ENCODE measurements at places on chromosomes 6 and 20.

DNA sequence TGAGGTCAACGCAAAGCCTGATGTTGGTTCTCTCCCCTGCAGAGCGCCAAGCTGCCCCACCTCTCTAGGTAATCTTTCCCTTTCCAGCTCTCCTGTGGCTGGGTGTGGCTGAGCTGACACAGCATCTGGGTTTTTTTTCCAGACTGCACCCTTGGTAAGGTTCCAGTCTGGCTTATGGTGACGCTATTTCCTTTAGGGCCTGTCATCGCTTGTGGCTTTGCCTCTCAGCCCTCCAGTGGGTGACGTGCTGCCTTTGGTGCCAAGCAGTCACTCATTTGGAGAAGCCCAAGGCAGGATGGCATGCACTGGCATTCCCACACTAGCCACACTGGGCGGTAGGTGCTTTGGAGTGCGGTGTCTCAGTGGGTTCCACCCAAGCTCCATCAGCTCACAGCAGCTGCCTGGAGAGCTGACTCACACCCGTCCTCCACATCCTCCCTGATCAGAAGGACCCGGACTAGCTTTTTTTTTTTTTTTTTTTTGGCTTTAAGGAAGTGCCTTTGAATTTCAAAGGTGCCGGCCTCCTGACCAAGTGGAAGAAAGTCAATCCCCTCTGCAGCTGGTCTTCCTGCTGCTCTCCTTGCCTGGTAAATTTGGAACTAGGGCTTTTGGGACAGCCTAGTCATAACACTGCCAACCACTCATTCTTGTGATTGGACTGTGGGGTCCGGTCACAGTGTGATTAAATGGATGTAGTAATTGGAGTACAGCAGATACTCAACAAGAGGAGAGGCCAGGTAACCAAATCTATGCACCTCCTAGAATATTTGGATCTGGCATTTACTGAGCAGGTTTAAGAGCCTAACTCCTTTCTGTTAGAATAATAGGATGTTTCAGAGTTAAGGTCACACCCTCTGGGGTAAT, 153.6 kb downstream of the CD83 start:
- DNase-seq = peak; percentile 26

DNA sequence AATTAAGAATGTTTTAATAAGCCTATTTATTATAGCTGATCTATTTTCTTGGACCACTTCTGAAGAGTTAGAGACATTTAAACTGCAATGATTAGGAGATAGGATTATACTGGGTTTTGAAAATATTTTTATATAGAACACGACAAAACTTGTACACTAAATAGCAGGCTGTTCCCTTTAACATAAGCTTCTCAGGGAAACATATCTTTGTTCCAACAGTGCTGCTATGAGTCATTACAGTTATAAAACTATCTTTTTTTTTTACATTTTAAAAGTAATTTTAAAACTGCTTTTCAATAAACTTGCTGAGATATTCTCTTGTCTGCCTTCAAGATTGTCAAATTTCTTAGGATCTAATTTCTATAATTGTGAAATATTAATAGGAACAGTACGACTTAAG, 389.1 kb downstream of the ARHGAP18 start:
- DNase-seq = no peak

DNA sequence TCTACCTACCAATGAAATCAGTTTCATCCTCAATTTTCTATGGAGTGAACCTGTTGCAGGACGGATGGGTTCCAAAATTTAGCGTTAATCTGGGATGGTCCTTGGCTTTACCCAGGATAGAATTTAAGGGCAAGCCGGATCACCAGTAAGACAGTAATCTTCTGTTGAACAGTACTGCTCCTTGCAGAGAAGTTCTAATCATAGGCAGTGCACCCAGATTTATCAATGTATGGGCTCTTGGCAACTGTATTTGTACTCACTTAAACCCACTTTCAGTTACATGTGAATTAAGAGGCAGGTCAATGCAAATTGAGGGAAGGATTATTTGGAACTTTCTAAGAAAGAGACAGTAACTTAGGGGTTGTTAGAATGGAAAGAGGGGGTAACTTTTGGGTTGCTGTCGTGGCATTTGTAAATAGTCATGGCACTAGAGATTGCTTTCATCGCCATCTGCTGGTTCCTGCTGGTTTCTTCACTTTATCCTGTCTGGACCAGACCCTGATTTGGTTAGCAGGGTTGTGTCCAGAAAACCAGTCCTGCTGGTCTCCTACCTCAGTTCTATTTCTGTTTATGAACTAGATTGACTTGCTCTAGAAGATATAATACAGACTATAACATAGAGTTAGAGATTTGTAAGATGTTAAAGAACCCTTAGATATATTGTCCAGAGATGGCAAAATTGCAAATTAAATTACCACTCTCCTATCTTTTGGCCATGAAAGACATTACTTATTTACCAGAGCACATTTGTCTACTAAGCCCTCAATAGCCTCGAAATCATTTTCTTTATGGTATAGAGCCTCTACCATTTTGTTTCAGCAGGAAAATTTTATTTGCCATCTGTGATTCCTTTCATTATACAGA, 646.3 kb downstream of the UTRN start:
- DNase-seq = no peak

DNA sequence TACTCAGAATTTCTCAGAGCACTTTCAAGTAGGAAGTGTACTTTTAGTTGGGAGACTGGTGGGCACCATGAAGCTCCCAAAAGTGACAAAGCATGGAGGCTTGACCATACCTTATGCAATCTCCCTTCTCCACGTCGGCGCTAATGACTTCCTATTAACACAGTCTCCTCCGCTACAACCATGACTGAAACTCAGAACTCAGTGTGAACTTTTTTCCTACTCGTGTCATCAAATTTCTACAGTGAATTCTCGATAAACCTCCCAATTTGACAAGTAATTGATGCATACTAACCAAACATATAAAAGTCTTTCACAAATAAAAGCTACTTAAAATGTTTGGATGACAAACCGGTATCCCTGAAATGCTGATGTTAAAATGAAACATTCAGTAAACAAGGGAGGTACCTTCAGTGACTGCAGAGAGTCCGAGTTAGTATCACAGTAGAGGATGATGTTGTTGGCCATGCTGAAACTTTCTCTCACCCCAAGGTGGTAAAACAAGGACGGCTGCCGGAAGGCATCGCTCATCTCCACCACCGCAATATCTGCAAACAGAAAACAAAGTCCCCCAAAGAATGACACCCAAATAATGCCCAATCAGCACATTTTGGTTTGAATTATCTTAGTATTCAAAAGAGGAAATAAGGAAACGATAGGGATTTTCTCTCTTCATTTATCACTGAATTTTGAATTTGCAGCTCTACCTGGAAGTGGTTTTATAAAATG, 72.1 kb downstream of the MAP3K5 start:
- DNase-seq = no peak

- no peak for DNase-seq
Observed at GRCh38 chr6:89927791-89928550, 33.7 kb downstream of the GJA10 start.

DNA sequence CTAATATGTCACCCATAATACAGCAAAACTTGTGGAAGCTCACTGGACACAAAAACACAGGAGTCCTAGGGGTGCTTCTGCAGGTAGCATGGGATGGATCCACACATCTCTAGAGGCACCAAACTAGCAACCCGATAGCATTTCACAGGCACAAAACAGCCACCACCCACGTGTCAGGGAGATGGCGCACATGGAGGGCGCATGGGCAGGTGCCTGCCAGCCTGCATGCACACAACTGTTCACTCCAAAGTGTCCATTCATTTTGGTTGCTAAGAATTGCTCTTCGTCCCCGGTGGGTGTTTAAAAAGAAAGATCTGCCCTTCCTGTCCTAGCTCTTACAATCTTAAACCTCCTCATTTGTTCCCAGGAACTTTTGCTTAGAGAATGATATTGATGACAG, 171.3 kb downstream of the SYNDIG1 start:
- no peak for DNase-seq

DNA sequence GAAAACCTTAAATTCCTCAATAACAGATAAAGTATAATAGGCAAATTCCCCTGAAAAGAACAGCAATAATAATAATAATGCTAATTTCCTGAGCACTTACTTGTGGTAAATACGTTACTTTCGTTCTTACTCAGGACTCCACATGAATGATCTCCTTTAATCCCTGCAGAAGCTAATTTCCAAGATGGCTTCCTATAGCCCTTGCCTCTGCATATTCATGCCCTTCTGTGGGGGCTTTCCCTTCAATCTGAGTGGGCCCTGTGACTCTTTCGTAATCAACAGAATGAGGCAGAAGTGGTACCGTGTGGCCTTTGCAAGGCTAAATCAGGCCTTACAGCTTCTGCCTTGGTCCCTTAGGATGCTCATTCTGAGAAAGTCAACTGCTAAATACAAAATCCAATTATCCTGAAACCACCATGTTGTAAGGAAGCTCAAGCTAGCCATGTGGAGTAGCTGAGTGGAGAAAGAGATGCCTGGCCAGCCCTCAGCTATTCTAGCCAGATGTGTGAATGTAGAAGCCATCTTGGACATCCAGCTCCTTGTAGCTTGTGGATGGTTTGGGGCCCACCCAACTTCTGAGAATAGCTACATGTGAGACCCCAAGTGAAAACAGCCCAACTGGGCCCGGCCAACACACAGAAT, 50.5 kb downstream of the MCUR1 start:
- no peak for DNase-seq

GRCh38 chr6:3747100-3747737, 4.3 kb downstream of the PXDC1 start:
- no peak for DNase-seq

DNA sequence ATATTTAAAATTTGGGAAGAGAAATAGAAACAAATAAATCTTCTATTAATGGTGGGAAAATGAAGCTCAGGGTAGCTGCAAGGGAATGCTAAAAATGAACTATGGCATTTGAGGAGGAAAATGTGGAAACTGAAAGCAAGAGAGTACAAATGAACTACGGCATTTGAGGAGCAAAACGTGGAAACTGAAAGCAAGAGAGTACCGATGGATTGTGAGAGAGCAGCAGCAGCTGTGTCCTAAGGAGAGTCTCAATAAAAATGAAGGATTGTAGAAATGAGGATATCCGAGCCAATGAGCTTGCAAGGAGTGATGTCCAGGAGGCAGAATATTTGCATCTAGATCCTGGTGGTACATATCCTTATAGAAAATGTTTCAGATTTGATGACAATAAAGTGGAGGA, 547.1 kb upstream of the ZNF337 start:
- no peak for DNase-seq

DNA sequence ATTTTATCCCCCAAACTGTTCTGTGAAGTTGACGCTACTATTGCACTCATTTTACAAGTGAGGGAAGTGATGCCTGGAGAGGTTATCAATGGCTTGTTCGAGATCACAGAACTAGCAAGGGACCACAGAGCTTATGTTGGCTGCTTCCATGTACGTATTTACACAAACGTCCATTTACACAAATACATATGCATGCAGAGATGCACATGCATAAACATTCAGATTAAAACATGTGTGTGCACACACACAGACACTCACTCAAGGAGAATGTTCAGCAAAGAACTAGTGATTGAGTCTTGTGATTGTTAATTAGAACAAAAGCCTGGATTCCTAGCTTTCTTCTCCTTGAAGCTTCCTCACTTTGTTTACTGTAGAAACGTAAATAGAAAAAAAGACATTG, 321.5 kb upstream of the CHD6 start:
- DNase-seq = no peak

DNA sequence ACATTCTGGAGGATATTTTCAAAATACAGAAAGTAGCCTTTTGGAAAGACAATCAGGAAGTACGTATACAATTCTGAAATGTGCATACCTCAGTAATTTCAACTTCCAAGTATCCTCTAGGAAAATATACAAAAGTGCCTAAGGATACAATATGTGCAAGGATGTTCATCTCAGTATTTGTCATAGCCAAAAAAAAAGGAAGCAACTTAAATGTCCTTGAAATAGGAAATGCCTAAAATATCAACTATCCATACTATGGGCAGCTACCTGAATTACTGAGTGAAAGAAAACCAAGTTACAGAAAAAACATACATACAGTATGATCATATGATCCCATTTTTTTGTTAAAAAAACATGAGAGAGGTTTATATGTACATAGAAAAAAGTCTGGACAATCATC, 1.5 kb downstream of the PPIL1 start:
- DNase-seq = no peak

DNA sequence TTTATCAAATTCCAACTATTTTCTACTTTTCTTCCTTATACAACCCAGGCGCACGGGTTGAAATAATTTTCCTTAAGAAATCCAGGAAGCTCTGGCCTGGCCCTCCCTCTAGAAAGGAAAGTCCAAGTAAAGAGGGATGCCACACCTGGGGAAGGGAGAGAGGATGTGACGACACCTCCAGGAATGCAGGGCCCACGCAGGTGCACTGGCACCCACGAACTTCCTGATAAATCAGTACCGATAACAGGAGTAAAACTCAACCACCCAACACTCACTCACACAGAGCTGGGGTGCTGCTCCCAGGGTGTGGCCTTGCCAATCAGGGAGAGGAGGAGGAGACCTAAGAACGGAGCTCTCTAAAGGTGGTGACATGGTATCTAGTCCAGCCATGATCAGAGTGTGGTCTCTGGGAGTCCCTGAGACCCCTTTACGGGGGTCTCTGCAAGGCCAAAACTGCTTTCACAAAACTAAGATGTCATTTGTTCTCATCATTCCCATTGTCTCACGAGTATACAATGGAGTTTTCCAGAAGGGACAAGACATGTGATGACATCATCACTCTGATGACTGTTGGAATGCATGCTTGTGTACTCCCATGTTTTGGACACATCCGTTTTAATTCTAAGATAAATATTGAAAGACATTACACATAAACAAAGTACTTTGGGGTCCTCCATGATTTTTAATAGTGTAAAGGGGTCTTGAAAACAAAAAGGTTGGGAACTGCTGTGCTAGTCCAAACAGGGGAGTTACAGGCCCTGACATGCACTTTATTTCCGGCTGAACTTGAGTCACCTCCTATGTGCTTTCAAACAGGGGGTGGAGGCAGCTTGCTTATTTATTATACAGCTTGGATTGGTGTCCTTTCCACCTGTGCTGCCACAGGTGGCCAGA, 2.2 kb upstream of the PARD6B start:
- DNase-seq = no peak

GRCh38 chr6:34301408-34301807, 52.6 kb upstream of the SMIM29 start:
- no peak for DNase-seq

- no peak for DNase-seq
Observed at GRCh38 chr20:62678553-62678952, 30.1 kb upstream of the NTSR1 start.

DNA sequence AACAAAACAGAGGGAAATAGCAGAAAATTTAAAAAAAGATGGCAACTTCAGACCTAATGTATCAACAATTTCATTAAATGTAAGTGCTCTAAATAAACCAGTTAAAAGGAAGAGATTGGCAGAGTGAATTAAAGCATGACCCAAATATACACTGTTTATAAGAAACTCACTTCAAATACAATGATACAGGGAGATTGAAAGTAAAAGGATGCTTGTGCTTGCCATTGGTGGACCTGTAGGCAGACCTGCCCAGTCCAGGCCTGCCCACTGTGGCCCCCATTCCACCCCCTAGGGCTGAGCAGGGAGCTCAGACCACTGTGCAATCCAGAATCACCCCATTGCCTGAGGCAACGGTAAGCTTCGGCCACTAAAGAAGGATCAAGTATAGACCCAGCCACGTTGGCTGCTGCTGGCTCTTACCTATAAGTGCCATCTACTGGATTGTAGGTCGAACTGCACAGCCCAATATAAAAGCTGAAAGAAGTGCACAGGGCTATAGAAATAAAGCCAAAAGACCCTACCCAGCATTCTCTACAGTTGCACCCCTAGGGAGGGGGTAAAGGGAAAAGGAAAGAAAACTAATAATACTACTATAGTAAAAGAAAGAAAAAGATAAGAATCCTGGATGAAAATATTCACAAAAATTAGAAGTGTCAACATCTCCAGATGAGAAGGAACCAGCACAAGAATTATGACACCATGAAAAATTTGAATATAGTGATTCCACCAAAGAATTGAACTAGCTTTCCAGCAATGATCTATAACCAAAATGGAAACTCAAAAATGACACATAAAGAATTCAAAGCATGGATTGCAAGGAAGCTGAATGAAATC, 36.1 kb downstream of the PSMB1 start:
- DNase-seq = peak; percentile 26

Measured in naive thymus-derived CD8-positive, alpha-beta T cell (primary cell).